NCI-H1694 treated with DMSO at 0.1 percent for 48 hours (cell line): ENCODE measurements at places on chromosomes 3 and 15.

DNA sequence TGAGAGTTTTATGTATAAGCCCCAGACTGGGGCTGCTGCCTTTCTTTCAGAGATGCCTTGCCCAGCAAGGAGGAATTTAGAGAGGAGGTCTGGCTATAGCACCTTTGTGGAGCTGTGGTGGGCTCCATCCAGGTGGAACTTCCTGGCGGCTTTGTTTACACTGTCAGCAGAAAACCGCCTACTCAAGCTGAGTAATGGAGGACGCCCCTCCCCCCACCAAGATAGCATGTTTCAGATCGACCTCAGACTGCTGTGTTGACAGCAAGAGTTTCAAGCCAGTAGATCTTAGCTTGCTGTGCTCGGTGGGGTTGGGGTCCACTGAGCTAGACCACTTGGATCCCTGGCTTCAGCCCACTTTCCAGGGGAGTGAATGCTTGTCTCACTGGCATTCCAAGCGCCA, 155.6 kb downstream of the STXBP5L start:
- no peak for DNase-seq

- DNase-seq = no peak
Observed at GRCh38 chr3:129558081-129558771, 15.3 kb downstream of the H1-8 start.

DNA sequence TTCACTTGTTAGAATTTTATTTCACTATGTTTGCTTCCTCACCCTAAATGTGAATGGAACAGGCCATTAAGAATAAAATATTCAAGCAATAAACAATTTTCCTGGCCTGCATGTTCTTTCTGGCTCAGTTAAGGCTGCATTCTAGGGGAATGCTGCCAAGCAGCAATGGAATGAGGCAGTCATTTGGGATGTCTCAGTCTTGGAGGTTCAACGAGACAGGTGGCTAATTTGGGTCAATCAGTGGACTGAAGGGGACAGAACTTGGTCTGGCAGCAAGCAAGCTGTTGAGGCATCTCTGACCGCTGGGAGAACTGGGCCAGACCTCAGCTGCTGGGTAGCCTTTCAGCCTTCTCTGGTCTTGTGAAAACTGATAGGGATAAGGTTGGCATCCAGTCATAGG, 241.6 kb downstream of the NLGN1 start:
- DNase-seq = no peak

DNA sequence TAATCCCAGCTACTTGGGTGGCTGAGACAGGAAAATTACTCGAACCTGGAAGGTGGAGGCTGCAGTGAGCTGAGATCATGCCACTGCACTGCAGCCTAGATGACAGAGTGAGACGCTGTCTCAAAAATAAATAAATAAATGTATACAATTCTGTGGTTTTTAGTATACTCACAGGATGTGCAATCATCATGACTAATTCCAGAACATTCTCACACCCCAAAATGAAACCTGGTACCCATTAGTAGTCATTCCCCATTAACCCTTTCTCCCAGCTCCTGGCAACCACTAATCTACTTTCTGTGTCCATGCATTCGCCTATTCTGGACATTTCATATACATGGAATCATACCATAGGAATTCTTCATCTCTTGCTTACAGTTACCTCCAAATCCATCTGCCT, 44.5 kb downstream of the LRRFIP2 start:
- DNase-seq = no peak

- DNase-seq = no peak
Observed at GRCh38 chr3:103170651-103171050, 735.8 kb downstream of the ZPLD1 start.

DNA sequence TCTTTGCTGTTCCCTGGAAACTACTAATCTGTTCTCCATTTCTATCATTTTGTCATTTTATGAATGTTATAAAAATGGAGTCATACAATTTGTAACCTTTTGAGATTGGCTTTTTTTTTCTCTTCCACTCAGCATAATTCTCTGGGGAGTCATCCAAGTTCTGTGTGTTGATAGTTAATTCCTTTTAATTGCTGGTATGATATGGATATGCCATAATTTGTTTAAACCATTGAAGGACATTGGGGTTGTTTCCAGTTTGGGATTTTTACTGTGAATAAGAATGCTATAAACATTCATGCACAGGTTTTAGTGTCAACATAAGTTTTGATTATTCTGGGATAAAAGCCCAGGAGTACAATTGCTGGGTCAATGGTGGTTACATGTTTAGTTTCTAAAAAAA, 279.4 kb downstream of the WNT5A start:
- no peak for DNase-seq

DNA sequence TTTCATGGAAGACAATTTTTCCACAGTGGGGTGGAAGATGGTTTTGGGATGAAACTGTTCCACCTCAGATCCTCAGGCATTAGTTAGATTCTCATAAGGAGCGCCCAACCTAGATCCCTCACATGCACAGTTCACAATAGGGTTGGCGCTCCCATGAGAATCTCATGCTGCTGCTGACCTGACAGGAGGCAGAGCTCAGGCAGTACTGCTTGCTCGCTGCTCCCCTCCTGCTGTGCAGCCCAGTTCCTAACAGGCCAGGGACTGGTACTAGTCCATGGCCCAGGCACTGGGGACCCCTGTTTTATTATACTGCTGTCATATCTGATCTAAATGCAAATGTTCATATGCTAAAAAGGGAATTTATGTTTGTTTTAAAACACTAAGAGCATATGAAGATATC, 9.8 kb upstream of the GRK7 start:
- DNase-seq = no peak

DNA sequence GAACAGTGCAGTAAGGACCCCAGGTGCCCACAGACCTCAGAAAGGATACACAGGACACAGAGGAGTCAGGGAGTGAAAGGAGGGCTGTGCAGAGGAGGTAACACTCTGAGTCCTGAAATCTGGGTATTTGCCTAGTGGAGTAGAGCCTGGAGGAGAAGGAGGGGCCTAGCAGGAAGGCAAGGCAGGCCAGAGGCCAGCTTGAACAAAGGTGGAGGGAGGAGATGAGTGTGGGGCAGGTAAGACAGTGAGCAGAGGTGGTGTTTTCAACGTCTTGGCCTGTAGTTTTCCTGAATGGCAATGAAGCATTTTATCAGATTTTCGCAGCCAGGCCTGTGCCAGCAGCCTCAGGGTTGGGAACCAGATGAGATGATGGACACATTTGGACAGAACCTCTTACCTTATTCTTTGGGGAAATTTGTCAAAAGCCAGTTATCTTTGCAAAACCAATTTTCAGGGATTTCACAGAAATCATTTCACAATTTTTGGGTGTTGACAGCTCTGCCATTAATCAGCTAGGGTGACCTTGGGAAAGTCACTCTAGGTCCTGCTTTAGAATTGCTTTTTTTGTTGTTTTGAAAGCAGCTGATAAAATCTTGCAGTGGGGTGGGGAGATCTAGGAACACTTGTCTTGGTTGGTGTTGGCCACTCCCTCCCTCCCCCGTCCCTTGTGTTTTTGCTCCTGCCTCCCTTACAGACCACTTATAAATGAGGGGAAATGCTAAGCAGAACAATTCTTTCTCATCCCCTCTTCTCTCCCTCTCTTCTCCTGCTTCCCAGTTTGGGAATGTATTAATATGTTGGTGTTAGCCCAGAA, 38.4 kb downstream of the SPSB4 start:
- DNase-seq = no peak
